ENCODE measurements at places on chromosomes 1 and 21. TPM values are rescaled to one million over a fixed set of nuclear protein-coding genes. Genes with fewer than 3 reads are reported as not detected.

The AGBL4 gene
- total RNA-seq = not detected

The TGFB2 gene
- total RNA-seq = 6.8 TPM

The SLC30A10 gene
- total RNA-seq = not detected

The PHLDA3 gene
- 38.0 TPM for total RNA-seq

The AXDND1 gene
- under 0.01 TPM for total RNA-seq

The YY1AP1 gene
- 52.0 TPM for total RNA-seq

The KRTAP11-1 gene
- not detected for total RNA-seq

The RBM15 gene
- 33.8 TPM for total RNA-seq

The MOV10 gene
- total RNA-seq = 42.6 TPM

The CNIH3 gene
- total RNA-seq = 1.9 TPM

The LRRC40 gene
- 30.7 TPM for total RNA-seq
